ENCODE measurements at places on chromosomes 5 and 9. TPM values are rescaled to one million over a fixed set of nuclear protein-coding genes. Genes with fewer than 3 reads are reported as not detected.

GRCh38 chr5:13107537-13107936, 837.0 kb downstream of the DNAH5 start:
- peak; percentile 13 for DNase-seq

DNA sequence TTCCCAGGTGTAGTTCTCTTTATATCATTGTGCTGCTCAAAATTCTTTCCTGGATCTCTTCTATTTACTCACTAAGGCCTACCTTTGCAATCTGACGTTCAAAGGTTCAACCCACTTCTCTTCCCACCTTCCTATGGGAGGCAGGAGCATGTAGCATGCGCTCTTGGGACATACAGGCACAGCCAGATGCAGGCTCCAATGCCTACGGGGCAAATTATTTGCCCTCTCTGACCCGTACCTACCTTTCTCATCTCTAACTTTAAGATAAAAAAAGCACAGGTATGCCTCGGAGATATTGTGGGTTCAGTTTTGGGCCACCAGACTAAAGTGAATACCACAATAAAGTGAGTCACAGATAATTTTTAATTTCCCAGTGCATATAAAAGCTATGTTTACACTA, 460.5 kb downstream of the CCDC171 start:
- no peak for DNase-seq

PHF24 gene
- not detected for total RNA-seq

- DNase-seq, result no peak
Observed at GRCh38 chr5:67679184-67679841, 482.7 kb upstream of the CD180 start.

SPINK14 gene
- not detected for total RNA-seq

CDKN2A gene
- total RNA-seq, result not detected

DNA sequence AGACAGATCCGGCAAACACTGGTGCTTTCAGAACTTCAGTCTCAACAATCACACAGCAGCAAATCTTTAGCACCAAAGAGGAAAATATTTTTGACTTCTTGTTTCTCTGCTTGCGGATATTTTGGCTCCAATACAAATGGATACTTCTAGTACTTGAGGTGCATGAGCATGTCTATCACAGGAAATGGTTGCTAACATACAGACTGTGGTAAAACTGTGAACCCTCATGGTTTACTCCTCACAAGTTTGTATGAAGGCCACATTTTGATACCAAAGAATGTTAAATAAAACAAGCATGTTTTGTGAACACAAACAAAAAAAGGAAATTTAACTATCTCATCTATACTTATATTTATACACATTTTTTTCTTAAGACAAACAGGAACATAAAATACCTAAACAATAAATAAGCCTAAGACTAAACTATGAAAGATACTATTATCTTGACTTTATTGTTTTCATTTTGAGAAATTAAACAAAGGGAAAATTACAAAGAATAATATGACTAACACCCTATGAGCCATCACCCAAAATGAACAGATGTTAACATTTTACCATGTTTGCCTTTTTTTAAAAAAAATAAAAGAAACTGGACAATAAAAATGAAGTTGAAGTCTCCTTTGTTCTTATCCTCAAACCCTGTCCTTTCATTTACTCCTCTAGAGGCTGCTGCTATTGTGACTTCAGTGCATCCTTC, 135.0 kb upstream of the LHFPL2 start:
- no peak for DNase-seq

DNA sequence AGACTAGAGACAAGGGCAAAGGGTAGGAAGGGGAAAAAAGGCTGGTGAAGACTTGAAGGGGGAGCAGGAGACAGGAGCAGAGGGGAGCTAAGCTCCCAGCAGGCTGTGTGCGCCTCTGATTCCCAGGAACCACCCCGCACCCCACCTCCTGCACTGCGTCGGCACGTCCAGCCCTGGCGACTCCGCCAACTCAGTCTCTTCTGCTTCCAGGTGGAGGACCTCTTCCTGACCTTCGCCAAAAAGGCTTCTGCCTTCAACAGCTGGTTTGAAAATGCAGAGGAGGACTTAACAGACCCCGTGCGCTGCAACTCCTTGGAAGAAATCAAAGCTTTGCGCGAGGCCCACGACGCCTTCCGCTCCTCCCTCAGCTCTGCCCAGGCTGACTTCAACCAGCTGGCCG, 30.5 kb downstream of the DYNC2I2 start:
- no peak for DNase-seq

GRCh38 chr9:72790989-72791388, 161.9 kb downstream of the ALDH1A1 start:
- no peak for DNase-seq

DNA sequence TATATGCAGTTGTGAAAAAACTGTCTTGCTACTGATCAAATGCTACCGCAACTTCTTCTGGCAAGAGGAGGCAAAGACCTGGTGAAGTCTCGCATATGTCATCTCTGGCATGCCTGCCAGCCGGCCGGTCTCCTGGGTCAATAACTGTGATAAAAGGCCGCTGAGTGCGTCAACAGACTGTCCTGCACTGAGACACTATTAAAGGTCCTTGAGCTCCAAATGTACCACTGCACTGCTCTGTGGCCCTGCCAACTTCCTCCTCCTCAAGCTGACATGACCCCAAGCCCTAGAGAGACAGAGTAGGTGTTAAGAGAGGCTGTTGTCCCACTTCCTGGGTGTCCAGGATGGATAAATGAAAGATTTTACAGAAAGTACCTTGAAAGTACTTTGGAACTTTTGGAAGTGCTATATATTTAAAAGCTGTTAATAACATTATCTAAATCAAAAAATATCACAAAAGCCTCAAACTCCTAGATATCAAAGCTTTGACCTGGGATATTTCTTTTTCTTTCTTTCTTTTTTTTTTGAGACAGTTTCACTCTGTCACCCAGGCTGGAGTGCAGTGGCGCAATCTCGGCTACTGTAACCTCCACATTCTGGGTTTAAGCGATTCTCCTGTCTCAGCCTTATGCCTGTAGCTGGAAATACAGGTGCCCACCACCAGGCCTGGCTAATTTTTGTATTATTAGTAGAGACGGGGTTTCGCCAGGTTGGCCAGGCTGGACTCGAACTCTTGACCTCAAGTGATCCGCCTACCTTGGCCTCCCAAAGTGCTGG, 31.5 kb downstream of the RAPGEF1 start:
- DNase-seq, result no peak

RNF208 gene
- total RNA-seq, result 2.5 TPM

GRCh38 chr5:135153661-135154060, 119.6 kb upstream of the PITX1 start:
- DNase-seq, result peak; percentile 91

- no peak for DNase-seq
Observed at GRCh38 chr9:19481121-19481870, 72.5 kb downstream of the ACER2 start.

STXBP1 gene
- total RNA-seq, result 36.6 TPM

DNA sequence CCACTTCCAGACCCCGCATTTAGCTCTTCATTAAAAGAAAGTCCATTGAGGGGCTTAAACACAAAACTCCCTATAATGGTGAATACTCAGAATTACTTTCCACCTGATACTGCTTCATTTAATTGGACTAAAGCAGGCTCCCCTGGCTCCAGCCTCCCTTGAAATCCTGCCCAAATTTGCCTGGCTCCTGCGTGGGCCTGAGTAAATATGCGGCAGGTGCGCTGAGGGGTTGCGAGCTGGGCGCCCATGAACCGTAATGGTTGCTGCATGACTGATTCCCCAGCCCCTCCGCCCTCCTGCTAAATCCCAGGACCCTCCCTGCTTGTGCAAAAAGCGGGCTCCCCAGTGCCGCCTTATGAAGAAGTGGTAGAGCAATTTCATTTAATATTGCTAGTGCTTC, 639.7 kb downstream of the BNC2 start:
- DNase-seq, result no peak

NOXA1 gene
- 8.9 TPM for total RNA-seq

RMRP gene
- 17,503 TPM for total RNA-seq

DNA sequence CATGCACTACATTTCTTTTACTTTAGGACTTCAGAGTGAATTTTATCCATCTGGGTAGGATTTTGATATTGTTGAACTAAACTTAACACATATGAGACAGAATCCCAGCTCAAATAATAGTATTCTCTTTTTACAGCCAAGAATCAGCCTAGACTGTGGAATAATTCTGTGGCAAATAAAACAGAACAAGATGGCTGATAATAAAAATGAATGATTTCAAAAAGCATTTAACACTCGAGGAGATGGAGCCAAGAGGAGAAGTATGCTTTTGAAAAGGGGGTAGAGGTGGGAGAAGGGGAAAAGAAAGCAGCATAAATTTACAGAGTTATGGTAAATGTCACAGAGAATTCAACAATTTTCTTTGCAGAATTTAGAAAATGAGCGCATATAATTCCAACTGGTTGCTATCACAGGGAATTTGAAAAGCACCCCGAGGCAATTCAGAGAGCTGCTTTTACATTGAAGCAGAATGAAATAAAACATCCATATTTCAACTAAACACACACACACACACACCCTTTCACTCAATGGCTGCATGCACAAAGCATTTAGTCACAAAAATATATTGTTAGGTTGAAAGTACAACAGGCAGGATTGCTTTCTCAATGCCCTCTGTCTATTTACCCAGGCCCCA, 60.2 kb upstream of the DMAC1 start:
- no peak for DNase-seq

DNA sequence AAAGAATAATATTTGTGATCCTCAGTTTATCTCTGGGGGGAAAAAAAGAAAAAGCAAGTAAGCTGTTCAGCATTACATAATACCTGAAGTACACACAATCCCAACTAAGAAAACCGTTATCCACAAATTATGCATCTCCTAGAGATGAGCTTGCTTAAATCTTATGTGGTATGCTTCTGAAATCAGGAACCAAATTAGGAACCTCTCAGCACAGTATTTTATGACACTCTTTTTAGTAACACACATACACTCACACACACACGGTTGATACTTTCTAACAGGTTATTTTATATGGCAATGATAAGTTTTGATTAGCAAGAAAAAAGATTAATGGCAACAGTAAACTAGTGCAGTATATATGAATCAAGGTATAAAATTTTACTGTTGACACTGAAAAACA, 1.2 kb upstream of the ZNF510 start:
- DNase-seq, result no peak

- DNase-seq, result peak; percentile 84
Observed at GRCh38 chr5:124111886-124112285, 599.9 kb downstream of the CSNK1G3 start.

DNA sequence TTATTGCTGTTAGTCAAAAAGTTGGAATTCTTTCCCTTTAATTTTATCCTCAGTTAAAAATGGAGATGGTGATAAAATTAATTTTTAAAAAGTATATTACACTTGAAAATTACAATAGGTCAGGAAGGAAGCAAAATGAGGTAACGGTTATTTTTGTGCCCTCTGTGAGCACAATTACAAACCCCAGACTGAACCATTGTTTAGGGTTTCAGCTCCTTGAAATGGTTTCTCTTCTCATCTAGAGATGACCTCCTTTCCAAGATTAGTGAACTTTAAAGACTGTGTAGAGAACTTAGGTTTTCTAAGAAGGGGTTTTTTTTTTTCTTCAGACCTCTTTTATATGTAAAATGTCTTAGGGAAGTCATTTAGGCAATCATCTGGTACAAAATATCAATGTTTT, 126.2 kb upstream of the CHD1 start:
- DNase-seq, result no peak

FAM153A gene
- not detected for total RNA-seq

PCDHGC5 gene
- total RNA-seq, result 0.69 TPM
